ENCODE measurements at places on chromosomes 2 and 18.

GRCh38 chr18:37362158-37362890, 203.3 kb downstream of the CELF4 start:
- no peak for DNase-seq

GRCh38 chr2:136131484-136131960, 13.6 kb upstream of the CXCR4 start:
- DNase-seq, result peak; percentile 28

GRCh38 chr2:59073286-59073685, 832.2 kb upstream of the FANCL start:
- no peak for DNase-seq

GRCh38 chr2:199589306-199589705, 131.6 kb upstream of the SATB2 start:
- DNase-seq, result no peak

DNA sequence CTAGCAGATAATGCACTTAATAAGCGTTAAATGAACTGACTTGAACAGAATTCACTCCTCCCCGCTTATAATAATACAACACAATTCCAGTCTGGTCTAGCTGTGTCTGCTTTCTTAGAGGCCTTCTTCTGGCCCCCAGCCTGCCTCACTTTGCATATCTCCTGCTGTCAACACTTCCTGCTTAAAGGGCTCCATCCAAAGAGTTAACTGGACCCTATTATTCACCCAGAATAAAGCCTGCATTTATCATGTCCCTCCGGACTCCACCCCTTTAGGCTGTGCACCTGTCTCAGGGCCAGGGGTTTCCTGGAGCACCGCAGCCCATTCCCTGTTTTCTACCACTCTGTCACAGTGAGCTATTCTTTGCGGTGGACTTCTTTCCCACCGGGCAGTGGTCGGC, 292.8 kb upstream of the FBXO11 start:
- no peak for DNase-seq

- no peak for DNase-seq
Measured at GRCh38 chr2:158795195-158795924, at the start of gene DAPL1. TSS of gene DAPL1 (plus strand) at chr2:158795317. CDS start at chr2:158795373, 56 bp downstream.

DNA sequence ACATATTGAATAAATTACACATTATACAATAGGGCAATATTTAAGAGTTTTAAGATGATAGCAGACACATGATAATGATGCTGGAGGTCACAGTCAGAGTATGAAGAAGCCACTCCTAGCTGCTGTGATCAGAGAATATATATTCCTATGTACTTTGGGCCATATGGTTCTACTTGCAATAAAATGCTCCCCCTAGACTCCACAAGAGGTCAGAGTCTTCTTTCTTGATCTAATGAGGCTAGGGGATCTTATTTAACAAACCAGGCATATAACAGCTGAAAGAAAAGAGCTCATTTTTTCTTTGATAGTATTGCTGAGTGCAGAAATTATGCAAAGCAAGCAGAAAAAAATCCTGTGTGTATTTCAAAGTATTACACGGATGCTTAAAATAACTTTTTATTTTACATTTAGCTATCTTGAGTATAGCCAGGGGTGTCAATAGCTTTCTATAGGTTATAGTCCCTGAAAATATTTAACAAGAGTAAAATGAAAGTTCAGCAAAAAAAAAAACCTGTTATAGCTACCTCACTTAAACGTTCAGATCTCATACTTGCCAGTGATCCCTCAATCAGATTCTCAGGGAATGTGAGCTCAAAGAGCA, 748.7 kb upstream of the CHAC2 start:
- no peak for DNase-seq

DNA sequence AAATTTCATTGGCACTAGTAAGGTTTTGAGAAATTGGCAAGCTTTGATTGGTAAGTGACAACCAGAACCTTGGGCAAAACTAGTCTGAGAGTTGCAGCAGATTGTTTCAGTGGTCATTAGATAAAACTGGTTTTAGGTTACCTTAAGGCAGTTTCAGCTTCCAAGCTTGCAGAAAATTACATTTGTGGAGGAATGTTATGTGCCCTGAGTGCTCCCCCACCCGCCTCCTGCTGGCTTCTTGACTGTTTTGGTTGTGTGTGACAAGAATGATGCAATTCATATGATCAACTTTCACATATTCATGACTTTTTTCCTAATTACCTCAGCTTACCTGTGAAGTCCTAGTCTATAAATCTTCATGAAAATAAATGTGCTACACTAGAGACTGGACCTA, 599.5 kb upstream of the ZNF804A start:
- no peak for DNase-seq

DNA sequence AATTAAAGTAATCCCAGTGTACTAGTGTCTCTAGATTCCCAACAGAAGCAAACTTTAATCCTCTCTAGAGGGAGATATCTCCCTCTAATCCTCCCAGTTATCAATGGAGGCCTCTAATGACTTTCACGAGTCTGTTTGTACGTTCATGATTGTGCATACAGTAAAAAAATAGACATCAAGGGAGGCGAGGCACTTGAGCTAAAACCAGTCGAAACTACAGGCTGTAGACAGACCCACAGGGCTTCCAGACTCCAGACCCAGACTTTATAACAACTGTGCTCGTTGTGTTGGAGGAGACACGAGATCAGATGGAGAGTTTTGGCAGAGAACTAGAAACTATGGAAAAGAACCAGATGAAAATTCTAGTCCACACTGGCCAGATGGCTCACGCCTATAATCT, 7.0 kb downstream of the DGKD start:
- DNase-seq, result no peak

- no peak for DNase-seq
Measured at GRCh38 chr2:54285451-54285850, 29.4 kb upstream of the TSPYL6 start.
